ENCODE measurements at places on chromosomes 13 and 19.

DNA sequence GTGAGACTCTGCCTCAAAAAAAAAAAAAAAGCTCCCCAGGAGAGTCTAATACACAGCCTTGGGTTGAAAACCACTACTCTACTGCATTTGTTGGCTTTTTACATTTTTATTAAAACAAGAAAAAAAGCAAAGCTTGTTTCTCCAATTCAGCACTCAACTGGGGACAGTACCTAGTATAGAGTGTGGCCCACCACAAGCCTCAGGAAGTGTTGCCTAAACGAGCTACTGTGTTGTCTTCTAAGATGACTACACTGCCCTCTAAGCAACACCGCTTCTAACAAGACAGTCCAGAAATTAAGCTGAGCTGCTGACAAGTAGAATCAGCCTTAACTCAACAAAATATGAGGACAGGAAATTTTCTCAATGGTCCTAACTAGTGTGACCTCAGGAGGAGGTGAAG lies 522.2 kb downstream of the FGF9 start:
- DNase-seq: no peak

GRCh38 chr13:43388282-43389034 lies 365.1 kb downstream of the DNAJC15 start:
- no peak for DNase-seq

- DNase-seq: no peak
Measured at GRCh38 chr13:57437587-57437986, 194.0 kb upstream of the PCDH17 start.

DNA sequence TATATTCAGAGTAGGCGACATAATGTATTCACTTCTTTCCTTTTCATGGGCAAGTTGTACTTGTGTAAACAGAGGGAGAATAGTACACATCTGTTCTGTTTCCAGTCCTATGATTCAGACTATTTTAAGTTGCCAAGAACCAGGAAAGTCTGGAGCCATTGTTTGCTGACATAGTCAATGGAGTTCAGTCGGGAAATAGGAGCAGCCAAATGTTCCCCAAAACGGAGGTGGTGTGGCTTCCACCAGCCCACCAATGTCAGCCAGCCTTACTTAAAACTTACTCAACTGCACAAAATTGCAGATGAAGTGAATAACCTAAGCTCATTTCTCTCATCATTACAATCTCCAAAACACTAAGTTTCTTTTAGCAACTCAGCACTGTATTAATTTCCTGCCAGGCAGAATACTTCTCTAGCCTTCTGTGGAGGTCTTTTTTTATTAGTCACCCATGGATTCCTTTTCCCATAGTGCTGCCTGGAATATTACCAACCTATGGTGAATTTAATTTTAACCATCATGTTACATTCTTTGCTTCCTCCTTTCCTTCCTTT lies 22.3 kb upstream of the CSNK1A1L start:
- no peak for DNase-seq

- no peak for DNase-seq
Measured at GRCh38 chr13:77124423-77124822, 97.5 kb upstream of the FBXL3 start.

- no peak for DNase-seq
Measured at GRCh38 chr19:10003271-10003670, 7.0 kb downstream of the COL5A3 start.

DNA sequence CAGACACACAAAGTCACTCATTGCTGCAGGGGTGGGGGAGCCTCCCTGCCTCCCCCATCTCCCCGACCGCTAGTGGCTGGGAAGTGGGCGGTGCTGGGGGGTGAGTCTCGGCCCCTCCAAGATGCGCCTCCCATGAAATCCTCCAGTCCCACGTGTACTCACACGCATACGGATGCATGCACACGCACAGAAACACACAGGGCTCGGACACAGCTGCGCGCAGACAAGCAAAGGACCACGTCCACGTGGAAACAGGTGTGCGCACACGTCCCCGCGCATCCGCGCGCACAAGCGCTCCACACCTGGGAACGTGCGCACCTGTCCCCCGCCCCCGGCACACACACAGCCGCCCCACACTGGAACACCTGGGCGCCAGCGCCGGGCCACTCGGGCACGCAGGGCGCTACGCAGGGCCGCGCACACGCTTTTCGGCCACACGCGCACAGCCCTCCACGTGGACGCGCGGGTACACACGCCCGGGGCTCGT lies 687 bp downstream of the MATK start:
- no peak for DNase-seq

GRCh38 chr19:4497770-4498389 lies 20.4 kb downstream of the PLIN4 start:
- DNase-seq: no peak

DNA sequence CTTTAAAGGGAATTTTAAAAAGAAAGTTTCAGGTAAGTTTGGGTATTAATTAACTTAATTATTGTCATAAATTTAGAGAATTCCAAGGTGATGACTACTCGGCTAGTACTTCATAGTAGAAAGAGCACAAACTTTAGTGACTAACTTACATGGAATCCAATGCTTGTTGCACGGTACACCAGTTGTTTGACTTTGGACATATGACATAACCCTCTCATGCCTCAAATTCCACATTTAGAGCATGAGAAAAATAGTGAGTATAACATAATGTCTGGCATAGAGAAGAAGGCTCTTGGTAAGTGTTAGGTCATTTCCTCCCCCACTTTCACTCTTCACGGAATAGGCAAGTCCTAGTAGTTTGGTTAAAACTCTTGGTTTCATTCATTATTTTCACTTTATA lies 1249.4 kb upstream of the SLC10A2 start:
- DNase-seq: no peak

DNA sequence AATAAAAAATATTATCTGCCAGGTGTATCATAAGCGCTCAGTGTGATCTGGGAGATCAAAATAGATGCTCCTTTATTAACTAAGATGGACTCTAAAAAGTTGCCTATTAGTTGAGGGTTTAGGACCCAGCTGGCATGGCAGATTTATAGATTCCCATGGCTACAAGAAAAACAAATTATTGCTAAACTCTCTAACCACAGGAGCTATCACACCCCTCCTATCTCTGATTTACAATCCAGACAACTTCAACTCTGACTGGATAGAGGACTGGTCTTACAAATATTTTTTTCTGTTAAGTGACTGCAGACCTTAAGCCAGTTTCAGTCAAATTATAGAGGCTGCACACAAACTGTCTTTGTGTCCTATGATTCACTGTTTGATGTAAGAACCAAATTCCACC lies 45.4 kb upstream of the MYCBP2 start:
- no peak for DNase-seq

- DNase-seq: no peak
Measured at GRCh38 chr19:45793178-45793564, 526 bp upstream of the DMWD start.

GRCh38 chr13:57558051-57558467 lies 73.5 kb upstream of the PCDH17 start:
- DNase-seq: no peak

DNA sequence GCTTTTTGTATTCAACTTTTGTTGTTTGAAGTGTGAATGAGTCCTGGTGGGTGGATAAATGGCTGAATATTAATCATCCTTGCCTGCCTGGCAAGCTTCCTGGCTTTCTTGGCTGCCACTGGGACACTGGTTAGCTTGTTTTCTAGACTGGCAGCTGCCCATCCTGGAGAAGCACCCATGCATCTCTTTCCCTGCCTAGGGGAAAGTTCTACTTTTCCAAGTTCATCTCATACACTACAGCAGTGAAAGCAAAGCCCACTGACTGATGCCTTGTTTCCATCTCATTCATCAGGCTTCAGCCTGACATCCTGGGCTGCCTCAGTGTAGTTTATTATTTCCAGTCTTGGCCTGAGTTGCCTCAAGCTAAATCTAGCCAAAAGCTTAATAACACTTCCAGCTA lies 244.8 kb downstream of the PCDH20 start:
- no peak for DNase-seq

DNA sequence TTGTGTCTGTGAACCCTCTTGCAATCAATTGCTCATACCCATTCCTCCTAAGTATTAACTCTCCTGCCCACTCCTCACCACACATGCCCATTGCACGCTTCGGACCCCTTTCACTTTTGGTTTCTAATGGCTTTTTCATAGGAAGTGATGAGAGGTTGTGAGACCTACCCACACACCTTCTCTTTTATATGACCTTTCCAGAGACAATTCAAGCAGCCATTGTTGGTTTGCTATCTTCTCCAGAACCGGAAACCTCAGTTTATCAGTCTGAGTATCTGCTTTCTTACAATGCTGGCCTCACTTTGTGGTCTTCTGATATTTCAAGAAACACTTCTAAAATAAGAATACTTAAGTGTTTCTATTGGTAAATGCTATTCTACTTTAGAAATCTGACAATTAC lies 1550.8 kb upstream of the SLC10A2 start:
- DNase-seq: no peak

DNA sequence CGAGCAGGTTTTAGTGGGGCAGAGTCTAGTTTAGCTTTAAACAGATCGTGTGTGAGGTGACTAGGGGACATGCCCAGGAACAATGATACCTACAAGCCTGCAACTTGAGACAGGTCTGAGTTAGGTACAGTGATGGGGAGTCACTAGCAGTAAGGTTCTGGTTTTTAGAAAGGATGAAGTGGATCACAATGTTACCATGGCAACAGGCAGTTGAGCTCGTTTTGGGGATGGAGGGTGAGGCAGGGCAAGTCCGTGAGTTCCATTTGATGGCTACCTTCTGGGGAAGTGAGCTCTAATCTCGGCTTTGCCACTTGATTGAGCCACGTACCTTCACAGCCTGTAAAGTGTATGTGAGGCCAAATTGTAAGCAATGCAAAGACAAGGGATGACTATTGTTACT lies 76.0 kb upstream of the GTF3A start:
- DNase-seq: no peak

DNA sequence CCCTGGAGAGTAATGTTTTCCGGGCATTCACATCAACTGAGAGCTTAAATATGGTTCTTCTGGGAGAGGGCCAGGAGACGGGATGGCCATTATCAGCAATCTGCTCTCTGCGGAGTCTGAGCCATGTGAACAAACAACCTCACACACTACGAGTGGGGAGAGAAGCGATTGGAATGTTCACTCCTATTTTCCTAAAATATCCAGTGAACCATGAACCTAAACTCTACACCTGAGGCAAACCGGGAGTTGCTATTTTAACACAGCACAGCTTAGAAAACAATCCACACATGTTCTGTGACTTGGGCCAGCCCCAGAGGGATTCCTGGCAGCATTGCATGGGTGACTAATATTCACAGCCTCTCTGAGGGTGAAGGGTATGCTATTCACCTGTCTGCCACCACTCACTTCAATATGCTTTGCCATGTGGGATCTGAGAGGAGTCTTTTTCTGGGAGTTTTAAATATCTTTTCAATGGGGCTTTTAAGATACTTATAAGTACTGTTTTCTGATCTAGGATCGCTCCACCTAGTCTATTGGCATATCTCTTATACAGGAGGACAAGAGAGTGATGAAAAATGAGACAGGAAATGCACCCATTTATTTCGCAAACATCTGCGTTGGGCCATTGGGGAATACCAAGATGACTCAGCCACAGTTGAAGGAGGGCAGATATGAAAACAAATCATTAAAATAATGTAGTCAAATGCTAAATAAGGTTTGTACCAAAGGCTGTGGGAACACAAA lies 72.6 kb upstream of the SERP2 start:
- DNase-seq: no peak
